ENCODE measurements at places on chromosomes 2 and 18.

- H3K4me1 ChIP-seq = no peaks in the 10 kb centered on the region
- no peak overlapping the region for H3K4me3 ChIP-seq
- no peak for DNase-seq
- no peaks in the 10 kb centered on the region for H3K36me3 ChIP-seq
- no peaks in the 10 kb centered on the region for H3K27me3 ChIP-seq
Observed at GRCh38 chr2:228059735-228060134, 121.8 kb downstream of the SPHKAP start.

- no peak for DNase-seq
- H3K4me3 ChIP-seq = peak overlapping the region; percentile 87
- H3K4me1 ChIP-seq = peaks cover 33% of the 10 kb centered on the region
- peak overlapping the region; percentile 95 for H3K27ac ChIP-seq
- peaks cover 18% of the 10 kb centered on the region for H3K36me3 ChIP-seq
- no peaks in the 10 kb centered on the region for H3K27me3 ChIP-seq
Observed at GRCh38 chr2:151289972-151290866, 751 bp upstream of the NMI start.

- H3K4me1 ChIP-seq = peaks cover 5% of the 10 kb centered on the region
- no peaks in the 10 kb centered on the region for H3K27me3 ChIP-seq
- peak overlapping the region; percentile 36 for H3K27ac ChIP-seq
- DNase-seq = no peak
Observed at GRCh38 chr2:31874071-31874470, 136.7 kb downstream of the MEMO1 start.

GRCh38 chr2:223032187-223033142, 19.5 kb upstream of the KCNE4 start:
- no peak overlapping the region for H3K27ac ChIP-seq
- H3K4me1 ChIP-seq = no peaks in the 10 kb centered on the region
- DNase-seq = no peak
- no peak overlapping the region for H3K4me3 ChIP-seq
- no peaks in the 10 kb centered on the region for H3K36me3 ChIP-seq

DNA sequence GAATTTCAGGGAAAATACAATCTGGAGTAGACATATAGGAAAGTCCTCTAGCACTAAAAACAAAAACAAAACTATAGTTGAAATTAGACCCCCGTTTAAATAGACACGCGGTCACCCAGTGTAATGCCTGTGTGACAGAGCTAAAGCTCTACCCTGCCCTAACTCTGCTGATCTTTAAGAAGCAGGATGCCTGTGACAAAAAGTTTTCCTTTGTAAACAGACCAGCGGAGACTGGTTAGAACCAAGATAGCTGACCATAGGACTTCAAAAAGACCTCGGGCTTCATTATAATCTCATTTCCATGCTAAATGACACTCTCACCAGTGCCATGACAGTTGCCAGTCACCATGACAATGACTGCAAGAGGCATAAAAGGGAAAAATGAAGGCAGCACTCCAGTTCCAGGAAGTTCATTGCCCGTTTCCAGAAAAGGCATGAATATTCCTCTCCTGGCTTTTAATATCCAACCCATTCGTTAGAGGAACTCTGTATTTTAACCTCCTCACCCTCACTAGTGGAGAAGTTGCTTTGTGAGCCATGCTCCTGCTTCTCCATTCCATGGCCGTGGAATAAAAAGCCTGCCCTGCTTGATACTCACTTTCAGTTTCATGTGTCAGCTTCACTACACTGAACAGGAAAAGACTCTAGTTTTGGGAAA, 157.2 kb upstream of the COPS8 start:
- H3K4me1 ChIP-seq = no peaks in the 10 kb centered on the region
- no peak overlapping the region for H3K27ac ChIP-seq
- no peak overlapping the region for H3K4me3 ChIP-seq
- peaks cover 70% of the 10 kb centered on the region for H3K27me3 ChIP-seq
- DNase-seq = no peak

- no peak overlapping the region for H3K27ac ChIP-seq
- peaks cover 3% of the 10 kb centered on the region for H3K36me3 ChIP-seq
- peaks cover 33% of the 10 kb centered on the region for H3K27me3 ChIP-seq
Observed at GRCh38 chr2:1140389-1141003, 189.8 kb downstream of the SNTG2 start.

DNA sequence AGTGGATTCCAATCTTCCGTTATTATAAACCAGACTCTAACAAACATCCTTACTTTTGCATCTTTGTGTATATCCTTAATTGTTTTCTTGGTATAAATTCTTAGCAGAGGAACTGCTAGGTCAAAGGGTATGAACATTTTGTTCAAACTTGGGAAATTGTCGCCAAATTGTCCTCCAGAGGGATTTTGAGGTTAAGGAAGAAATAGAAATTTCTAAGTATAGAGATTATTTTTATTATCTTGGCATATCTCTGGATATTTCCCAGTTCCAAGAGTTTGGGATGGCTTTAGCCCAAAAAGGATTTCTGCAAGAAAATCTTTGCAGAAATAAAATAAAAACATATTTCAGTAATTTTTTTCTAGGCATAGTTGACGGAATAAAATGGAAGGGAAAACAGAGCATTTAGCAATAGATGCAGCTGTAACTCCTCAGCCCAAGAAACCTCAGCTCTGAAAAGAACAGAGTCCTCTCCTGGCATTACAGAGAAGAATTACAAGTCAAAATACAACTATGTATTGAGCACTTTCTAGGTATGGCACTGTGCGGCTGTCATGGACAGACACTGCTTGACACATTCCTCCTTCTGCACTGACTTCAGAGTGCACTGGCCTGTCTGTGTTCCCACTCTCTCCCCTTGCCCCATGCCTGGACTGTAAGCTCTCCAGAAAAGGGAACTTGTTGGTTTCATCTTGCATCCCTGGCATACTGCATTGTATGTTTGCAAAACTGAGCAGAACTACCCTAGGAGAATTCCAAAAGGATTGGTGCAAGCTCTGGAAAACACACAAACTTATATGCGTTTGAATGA, 117.3 kb upstream of the STON1 start:
- H3K27me3 ChIP-seq = peaks cover 21% of the 10 kb centered on the region
- no peak overlapping the region for H3K27ac ChIP-seq
- peaks cover 16% of the 10 kb centered on the region for H3K4me1 ChIP-seq
- peaks cover 1% of the 10 kb centered on the region for H3K36me3 ChIP-seq

GRCh38 chr18:28212060-28212459, 35.1 kb upstream of the CDH2 start:
- H3K4me3 ChIP-seq = no peak overlapping the region
- no peak overlapping the region for H3K27ac ChIP-seq
- DNase-seq = no peak

DNA sequence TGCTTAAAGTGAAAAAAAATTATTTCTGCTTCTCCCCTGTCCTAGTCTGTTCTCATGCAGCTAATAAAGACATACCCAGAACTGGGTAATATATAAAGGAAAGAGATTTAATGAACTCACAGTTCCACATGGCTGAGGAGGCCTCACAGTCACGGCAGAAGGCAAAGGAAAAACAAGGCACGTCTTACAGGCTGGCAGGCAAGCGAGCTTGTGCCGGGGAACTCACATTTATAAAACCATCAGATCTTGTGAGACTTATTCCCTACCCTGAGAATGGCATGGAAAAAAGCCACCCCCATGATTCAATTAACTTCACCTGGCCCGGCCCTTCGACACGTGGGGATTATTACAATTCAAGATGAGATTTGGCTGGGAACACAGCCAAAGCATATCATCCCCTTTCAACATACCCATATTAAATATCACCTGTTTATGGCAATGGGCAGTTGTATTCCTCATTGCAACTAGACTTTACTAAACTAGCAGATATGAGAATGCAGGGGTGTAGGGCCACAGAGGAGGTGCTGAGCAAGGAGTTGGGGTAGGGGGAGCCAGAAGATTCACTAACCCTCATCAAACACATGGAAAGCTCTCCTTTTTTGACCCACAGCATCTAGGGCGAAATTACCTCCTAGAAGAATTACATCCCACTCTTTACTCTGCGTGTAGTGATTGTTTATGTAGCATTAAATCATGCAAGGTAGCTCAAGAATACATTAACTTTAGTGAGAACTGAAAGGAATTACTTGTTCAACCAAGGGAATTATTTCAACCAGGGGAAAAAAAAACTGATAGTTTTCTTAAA, 183.3 kb upstream of the DOK6 start:
- H3K36me3 ChIP-seq = no peaks in the 10 kb centered on the region
- H3K27ac ChIP-seq = no peak overlapping the region
- no peak for DNase-seq
- no peaks in the 10 kb centered on the region for H3K4me1 ChIP-seq
- H3K27me3 ChIP-seq = no peaks in the 10 kb centered on the region

- DNase-seq = no peak
- H3K27me3 ChIP-seq = peaks cover 70% of the 10 kb centered on the region
- no peaks in the 10 kb centered on the region for H3K4me1 ChIP-seq
- no peak overlapping the region for H3K4me3 ChIP-seq
Observed at GRCh38 chr2:9065901-9066300, 62.4 kb upstream of the MBOAT2 start.

Measured in central memory CD8-positive, alpha-beta T cell (primary cell).